ENCODE measurements at places on chromosomes 3 and 15.

DNA sequence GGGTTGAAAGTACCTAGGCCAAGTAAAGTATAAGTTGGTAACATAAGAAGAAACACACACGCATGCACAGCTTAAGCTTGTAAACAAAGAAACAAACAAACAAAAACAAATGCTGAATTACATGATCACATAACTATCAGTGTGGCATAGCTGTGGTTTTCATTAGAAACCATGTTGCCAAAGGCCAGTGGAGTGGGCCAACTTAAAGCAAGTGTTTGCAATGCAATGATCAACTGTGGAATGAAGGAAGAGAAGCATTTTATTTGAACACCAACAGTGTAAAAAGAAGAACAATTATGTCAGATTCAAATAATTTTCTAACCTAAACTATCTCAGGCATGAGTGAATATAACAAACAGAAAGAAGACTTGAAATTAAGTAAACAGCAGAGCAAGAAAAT is 199.4 kb upstream of the STRIT1 start:
- no peak for DNase-seq

DNA sequence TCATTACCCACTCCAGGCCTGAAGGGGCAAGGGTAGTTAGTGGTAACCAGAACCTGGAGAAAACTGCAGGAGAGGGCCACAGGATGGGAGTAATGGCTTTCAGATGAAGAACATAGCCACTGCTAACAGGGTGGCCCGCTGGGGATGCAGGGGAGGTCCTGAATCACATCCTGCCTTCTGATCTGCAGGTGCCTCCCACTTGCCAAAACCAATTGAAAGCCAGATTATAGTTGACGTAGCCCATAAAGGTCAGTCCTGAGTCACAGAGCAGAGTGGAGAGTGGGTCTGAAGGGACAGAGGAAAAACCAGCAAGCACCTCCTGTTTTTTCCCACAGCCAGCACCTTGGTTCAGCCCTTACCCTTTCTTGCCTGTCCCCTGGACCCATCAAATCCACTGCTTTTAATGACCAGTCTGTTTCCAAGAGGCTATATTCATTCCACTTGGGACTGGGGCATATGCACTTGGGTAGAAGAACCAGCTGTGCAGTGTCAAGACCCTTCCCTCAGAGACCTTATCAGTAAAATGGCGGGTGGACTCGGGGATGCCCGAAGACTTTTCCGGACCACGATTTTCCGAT is 646 bp upstream of the SLC35G2 start:
- DNase-seq, result no peak

DNA sequence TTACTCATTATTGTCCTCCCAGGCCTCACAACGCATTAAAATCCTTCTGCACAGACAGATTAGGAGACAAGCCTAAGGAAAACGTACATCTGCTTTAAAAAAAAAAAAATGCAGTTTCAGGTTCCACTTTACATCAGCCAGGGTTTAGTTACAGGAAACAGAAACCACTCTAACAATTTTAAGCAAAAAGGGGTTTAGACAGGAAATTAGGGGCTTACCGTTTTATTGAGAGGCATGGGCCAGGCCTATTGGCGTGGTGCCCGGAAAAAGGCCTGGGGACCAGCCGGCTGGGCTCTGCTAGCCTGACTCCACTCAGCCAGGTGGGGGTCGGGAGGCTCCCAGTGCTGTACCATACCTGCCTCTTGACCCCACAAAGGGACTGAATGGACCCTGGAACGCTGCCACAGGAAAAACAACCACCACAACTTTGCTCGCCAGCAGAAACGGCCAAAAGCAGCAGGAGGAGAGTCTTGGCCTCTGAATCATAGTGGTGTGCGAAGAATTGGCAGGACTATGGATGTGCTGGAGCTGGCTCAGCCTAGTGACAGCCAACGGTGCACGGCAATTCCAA is 124.3 kb downstream of the CHSY1 start:
- no peak for DNase-seq

DNA sequence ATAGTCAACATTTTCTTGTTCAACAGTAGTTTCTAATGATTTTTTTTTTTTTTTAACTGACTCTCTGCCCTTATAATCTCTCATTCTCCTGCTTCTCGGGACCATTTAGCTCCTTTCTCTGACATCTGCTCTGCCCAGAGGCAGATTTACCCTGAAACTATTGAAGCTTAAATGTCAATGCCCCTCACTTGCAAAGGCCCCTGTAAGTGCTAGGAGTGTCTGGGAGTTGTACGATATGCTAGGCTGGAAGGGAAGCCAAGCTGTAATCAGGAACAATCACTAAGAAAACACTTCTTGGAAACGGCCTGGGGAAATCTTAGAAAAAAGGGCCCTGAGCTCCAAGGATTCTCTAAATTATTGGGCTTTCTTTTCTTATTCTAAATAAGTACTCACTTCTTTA is 5.8 kb upstream of the PLOD2 start:
- no peak for DNase-seq

DNA sequence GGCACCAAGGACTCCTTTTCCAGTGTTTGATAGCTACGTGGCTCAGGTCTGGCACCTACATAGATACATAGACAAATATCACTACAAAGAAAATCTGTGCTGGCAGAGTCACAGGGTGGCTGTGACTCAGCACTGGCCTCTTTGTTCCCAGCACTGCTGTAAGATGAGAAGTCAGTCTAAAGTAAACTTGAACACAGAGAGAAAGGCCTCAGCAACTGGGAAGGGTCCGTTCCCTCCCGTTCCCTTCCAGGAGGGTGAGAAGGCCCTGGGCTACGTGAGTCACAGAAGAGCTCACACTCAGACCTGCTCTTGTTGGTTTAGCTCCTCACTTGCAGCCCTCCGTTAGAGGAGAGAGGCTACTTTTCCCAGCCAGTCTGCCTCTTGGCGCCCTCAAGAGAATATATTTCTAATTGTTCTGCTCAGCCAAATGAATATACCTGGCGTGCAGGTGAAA is 23.1 kb downstream of the ANXA2 start:
- no peak for DNase-seq

- DNase-seq, result no peak
Observed at GRCh38 chr3:187979564-187979963, 174.4 kb upstream of the LPP start.
